ENCODE measurements at places on chromosomes 6 and 20.
A peak's percentile ranks its signal among the peaks of the same experiment; 100 is the strongest.

DNA sequence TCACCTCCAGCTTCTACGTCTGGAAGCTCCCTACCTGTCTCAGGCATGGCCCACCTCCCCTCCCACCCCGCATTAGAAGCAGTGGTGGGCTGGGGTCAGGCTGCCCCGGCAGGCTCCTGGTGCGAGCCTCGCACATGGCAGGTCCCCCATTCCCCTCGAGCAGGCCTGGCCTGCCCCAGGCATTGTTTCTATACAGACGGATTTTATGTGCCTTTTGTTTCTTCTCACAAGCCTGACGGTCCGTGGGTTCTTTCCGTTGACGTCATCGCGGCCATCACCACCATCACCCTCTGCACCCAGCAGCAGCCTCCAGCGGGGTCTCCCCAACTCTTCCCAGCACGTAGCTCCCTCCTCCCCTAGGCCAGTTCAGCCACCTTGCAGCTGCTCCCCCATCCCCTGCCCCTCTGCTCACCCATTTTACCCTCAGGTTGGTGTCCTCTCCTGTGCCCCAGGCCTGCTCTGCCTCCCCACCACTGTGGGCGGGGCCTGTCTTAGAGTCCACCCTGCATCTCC is 4.6 kb downstream of the CST7 start:
- DNase-seq, result no peak

DNA sequence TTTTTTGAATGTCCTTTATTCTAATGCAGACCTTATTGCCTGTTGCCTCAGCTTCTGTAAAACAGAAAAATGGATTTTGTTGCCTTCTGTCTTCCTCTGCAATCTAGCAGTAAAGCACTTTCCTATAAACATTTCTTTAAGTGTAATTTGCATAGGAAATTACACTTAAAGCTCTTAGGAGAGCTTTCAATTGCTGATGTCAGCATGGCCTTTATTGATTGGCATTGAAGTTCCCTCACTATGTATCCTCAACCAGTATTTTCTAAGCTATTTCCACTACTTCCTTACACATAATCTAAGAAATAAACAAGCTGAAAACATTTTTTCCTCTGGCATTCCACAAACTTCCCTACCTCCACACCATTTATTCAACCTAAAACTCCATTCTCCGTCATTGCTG is 22.3 kb downstream of the ADGRG6 start:
- no peak for DNase-seq

GRCh38 chr6:2890976-2891767 is 11.9 kb downstream of the SERPINB9 start:
- no peak for DNase-seq

- DNase-seq, result no peak
These were observed 10.5 kb upstream of the DEFB128 start for GRCh38 chr20:199996-200395.

- DNase-seq, result no peak
These were observed 366.5 kb downstream of the QKI start for GRCh38 chr6:163780994-163781393.

- no peak for DNase-seq
These were observed 766.5 kb downstream of the BCKDHB start for GRCh38 chr6:80872951-80873308.

- no peak for DNase-seq
These were observed 258.6 kb upstream of the SPTLC3 start for GRCh38 chr20:12750221-12750620.

GRCh38 chr6:95846652-95847051 is 169.1 kb upstream of the FUT9 start:
- DNase-seq, result no peak

DNA sequence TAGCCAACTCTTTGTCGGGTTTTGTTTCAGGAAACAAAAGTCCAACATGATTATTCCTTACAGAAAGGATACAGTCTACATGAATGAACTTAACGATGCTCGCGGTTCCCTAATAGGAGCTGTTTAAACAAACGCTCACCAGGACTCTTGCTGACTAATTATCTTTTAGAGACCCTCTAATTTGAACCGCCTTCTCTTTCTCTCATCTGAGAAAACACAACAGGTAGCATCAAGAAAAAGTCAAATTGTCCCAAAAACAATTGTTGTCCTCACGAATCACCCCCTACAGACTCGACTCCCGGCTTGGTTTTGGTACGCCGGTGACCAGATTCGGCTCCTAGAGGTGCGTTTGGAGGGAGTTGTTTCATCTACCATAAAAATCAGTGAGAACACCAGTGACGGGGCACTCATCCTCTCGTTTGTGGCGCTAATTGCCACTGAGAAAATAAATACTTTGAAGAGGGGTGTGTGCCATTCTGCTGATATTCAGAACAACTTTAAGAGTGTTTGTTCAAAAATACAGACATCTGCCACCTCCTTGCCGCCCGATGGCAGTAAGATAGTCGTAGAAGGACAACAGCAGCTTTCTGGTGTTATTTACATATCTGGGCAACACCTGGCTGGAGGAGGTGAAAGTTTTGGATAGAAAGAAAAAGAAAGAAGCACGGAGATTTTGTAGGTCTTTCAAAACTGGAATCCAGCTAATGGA is 1.1 kb upstream of the SIM1 start:
- no peak for DNase-seq

GRCh38 chr6:11236076-11236750 is 3.7 kb upstream of the NEDD9 start:
- DNase-seq, result no peak

GRCh38 chr6:124535746-124536145 is 426.5 kb upstream of the RNF217 start:
- DNase-seq, result no peak

DNA sequence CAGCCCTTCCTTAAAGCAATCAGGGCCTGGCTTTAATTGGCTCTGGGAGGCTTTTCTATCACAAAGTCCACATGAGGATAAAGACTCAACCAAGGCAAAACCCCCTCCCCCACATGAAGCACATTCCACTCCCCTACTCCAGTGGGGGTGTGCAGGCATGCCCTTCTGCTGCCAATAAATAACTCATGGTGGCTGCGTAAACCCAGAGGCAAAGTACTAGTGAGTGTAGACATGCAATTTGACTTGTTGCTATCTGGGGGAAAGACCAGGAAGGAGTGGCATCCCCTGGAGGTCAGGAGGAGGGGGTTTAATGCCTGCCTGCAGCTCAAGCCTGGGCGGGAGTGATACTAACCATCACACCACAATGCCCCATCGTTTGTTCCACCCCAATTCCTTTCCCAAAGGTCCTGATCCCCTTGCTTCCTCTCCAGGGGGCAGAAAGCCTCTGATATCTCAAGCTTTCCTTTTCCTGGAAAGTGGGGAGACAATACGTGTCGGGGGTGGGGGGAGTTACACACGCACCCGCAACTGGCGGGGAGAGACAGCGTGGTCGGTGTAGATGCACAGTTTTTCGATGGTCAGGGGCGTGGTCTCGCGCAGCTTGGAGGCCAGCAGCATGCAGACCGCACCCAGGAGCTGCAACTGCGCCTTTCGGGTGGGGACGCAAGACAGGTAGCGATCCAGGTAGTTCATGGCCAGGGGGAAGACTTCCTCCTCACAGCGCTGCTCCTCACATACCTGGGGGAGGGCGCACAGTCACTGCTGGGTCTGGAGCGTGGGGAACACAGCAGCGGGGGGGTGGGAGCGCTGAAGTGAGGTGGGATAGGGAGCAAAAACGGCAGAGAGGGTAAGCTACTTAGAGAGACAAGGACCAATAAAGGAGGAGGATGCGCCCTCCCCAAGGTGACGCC is 1.5 kb downstream of the CCND3 start:
- no peak for DNase-seq

DNA sequence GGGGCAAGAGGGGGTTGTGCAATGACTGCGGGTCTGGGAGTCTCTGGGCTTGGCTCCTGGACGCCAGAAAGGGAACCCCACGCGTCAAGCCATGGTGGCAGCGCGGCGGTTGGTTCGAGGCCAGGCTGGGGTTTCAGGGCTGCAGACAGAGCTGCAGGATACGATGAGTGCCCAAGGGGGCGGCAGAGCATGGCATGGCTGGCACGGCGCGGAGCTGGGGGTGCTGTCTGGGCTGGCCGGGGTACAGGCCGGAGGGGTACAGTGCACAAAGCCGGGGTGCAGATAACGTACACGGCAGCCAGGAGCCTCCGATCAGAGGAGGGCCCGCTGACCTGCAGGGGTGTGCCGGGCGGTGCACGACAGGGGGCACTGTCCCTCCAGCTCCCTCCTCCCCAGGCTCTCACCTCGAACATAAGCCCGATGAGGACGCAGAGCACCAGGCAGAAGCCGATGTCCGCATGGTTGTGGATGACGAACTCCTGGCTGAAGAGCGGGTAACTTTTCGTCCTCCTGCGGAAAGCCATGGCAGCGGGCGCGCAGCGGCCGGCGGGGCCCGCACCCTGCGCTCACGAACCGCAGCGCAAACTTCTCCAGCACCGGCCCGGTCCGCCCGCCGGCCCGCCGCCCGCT is 353 bp downstream of the TRAM2 start:
- no peak for DNase-seq

DNA sequence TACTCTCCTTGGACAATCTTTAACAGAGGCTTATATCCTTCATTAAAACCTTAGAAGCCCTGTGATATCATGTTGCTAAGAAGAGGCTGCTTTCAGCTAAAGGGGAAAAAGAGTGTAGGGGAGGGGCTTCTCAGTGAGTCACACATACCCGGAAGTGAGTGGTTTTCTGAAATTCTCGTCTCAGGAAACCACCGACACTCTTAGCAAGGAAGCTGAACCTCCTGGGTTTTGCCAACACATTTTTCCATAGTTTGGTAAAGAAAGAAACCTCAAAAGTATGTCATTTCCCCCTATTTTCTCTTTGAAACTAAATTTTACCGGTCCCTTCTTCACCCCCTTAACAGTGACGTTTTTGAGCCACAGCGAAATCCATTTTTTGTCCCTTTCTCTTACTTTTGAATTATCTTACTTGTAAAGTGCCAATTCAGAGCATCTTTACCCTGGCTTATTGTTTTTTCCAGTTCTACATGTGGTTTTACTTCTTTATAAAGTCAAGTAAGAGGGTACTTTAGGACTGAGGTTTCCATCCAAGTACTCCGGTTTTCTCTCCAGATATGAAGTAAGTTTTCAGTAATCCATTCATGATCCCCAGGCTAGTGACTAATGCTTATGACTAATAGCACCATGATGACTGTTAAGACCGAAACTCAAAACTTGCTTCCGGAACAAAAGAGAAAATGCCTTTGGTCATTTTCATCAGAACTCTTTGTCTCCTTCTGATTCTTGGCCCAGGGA is 219.3 kb downstream of the ARHGAP18 start:
- peak; percentile 92 for DNase-seq

DNA sequence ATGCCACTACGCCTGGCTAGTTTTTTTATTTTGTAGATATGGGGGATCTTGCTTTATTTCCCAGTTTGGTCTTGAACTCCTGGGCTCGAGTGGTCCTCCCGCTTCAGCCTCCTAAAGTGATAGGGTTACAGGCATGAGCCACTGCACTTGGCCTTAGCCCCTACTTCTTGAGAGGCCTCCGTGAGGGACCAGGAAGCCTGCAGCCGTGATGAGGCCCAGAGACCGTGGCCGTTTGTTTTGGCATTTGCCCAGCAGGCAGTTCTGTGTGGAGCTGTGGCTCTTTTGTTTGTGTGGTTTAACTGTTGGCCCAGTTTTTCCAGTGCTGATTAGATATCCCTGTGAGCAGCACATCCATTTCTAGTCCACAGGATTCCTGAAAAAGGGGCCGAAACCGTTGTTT is 39.8 kb downstream of the SRSF3 start:
- DNase-seq, result no peak

DNA sequence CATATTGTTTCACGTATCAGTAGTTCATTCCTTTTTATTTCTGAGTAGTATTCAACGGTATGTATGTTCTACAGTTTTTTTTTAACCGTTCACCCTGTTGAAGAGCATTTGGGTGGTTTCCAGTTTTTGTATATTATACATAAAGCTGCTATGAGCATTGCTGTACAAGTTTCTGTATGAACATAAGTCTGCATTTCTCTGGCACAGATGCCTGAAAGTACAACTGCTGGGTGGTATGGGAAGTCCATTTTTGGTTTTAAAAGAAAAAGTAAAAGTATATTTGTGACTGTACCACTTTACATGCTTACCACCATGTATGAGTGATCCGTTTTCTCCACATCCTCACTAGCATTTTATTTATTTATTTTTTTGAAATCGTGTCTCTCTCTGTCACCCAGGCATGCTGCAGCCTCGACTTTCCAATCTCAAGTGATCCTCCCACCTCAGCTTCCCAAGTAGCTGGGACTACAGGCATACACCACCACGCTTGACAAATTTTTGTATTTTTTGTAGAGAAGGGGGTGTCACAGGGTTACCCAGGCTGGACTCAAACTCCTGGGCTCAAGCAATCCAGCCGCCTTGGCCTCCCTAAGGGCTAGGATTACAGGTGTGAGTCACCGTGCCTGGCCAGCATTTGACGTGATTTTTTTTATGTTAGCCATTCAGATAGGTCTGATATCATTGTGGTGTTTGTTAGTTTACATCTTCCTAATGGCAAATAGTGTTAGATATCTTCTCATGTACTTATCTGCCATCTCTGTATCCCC is 11.0 kb upstream of the SIM1 start:
- DNase-seq, result no peak

DNA sequence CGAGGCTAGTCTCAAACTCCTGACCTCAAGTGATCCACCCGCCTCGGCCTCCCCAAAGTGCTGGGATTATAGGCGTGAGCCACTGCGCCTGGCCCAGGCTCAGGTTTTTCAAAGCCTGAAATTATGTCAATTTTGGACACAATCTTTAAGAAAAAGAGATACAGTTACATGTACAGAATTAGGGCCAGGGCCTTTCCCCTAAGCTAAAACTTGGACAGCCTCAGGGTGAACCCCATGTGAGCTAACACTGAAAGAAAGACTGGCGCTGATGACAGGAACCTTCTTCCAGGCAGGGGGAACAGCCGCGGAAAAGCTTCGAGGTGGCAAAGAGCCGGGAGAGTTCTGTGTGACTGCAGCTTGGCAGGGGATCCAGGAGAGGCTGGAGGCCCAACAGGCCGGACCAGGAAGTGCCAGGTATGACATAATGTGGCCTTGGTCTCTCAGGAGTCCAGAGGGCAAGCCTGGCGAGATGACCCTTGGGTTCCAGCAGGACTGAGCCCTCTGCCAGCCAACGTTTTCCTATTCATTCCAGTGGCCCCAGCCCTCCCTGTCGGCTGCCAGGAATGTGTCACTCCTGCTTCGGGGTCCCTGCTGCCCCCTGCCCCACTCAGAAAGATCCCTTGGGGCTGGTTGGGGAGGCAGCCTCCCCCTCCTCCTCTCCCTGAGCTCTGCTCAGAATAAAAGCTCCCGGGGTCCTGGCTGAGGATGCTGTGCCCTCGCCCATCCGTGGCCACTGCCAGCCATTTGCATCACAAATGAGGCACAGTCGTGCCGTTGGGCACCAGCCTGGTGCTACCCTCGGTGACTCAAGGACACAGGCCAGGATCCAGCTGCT is 37.3 kb downstream of the RBM38 start:
- no peak for DNase-seq
